WTC11 (cell line): ENCODE measurements at places on chromosomes 16 and 17. TPM values are rescaled to one million over a fixed set of nuclear protein-coding genes. Genes with fewer than 3 reads are reported as not detected.

DNA sequence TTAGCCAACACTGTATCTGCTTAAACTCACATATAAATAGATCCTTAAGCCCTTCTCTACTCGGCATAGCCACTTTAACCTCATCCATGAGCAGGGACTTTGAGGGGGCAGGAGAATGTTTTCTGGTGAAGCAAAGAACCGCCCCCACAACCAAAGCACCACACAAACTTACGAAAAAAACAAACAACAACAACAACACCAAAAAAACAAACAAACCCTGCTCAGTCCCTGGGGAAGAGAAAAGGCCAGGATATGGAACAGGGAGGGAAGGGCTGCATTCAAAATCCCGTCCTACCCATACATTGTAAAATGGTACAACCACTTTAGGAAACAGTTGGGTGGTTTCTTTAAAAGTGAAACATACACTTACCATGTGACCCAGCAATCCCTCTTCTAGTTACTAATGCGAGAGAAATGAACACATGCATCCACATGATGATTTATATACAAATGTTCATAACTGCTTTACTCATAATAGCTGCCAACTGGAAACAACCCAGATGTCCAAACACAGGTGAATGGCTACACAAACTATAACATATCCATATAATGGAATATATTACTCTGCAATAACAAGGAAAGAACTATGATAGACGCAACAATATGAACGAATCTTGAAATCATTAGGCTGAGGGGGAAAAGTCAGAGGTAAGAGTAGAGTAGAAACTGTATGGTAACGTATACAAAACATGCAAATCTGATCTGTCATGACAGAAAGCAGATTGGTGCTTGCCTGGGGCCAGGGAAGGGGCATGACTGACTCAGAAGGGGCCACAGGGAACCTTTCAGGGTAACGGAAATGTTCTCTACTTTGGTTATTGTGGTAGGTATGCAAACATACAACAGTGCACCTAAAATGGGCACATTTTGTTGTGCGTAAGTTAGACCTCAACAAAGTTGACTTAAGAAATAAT is 37.7 kb upstream of the TOB1 start:
- H3K27me3 ChIP-seq = no peaks in the 10 kb centered on the region
- H3K4me3 ChIP-seq = no peak overlapping the region
- H3K36me3 ChIP-seq = no peaks in the 10 kb centered on the region
- H3K4me1 ChIP-seq = peaks cover 52% of the 10 kb centered on the region

DNA sequence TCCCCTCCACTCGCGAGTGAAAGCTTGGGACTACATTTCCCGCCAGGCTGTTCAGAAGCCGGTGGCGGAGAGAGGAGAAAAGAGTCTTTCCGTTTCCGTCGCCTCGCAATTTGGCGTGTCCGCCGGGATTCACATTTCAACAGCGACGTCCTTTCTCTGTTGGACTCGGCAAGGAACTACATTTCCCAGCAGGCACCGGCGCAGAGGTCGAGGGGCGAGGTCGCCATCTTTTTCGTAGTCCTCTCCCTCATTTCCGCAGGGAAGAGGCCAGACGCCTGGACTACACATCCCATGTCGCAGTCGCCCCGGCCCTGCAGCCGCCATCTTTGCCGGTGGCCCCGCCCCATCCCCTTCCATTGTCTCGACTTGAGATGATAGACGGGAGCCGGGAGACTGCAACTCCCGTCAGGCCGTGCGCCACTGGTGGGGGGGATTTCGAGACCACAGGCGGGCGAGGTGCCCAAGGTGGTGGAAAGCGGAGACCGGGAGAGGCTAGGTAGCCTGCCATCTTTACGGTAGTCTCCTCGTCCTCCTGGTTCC is 882 bp upstream of the FBXL19 start:
- peak; percentile 100 for DNase-seq
- H3K27ac ChIP-seq = peak overlapping the region; percentile 100
- H3K36me3 ChIP-seq = peaks cover 10% of the 10 kb centered on the region; the same call in 1 of the 2 replicates
- H3K4me1 ChIP-seq = peaks cover 20% of the 10 kb centered on the region
- H3K27me3 ChIP-seq = no peaks in the 10 kb centered on the region; the same call in 1 of the 2 replicates

DNA sequence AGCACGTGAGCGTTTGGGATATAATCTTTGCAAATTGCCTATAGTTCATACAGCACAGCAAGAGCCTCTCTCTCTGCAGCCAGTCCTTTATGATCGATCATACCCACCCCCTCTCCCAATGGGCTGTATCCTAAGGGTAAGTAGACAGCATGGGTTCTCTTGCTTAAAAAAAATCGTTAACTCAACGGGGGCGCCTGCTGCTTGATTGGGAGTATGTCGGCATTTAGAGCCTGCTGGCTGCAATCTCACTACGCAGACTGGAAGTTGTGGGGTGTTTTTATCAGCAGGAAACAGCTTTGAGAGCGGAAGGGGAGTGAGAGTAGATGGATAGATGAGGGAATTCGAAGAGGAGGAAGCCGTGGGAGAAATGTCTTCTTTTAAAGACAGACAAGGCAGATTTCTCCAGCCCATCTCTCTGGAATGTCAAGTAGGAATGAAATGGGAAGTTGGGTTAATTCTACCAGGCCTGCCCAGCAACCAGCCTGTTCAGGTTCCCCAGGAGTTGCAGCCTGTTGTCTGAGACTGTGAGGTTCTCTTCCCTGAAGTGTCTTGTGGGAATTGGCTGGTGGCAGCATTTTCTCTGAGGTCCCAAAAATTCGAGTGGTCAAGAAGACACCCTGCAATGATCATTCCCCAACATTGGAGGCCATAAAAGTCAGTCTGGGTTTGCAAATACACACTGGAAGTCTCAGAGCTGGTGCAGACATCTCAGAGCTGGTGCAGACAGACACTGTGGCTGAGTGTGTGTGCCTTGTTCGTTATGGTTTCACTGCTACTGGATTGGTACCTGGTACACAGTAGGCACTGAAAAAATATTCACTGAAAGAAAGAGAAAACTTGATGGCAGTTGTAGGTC is 65.6 kb downstream of the PRKCB start:
- no peaks in the 10 kb centered on the region; the same call in 1 of the 2 replicates for H3K27me3 ChIP-seq
- peak overlapping the region; percentile 86 for H3K27ac ChIP-seq
- H3K36me3 ChIP-seq = no peaks in the 10 kb centered on the region
- H3K4me1 ChIP-seq = peaks cover 33% of the 10 kb centered on the region
- H3K4me3 ChIP-seq = no peak overlapping the region
- DNase-seq = no peak

CCDC40 gene
- total RNA-seq = 15.1 to 16.3 TPM (median 15.2 TPM) in 3 replicates

- peaks cover 8% of the 10 kb centered on the region for H3K36me3 ChIP-seq
- H3K27ac ChIP-seq = no peak within 1 kb of the TSS; the same call in 1 of the 2 replicates
- DNase-seq = peak; percentile 92
- H3K4me3 ChIP-seq = peak within 1 kb of the TSS; percentile 94
Measured at GRCh38 chr17:42798383-42799380, at the start of the genes CNTD1 and COA3. Gene CNTD1 (plus strand): TSS chr17:42798861. CDS start chr17:42799068, 207 bp downstream. Gene COA3 (minus strand): TSS chr17:42798704. CDS start chr17:42798681, 23 bp downstream.

GRCh38 chr16:47323241-47323640 is 137.6 kb downstream of the ITFG1 start:
- peaks cover 4% of the 10 kb centered on the region for H3K4me1 ChIP-seq
- H3K4me3 ChIP-seq = no peak overlapping the region
- no peak for DNase-seq
- H3K27ac ChIP-seq = no peak overlapping the region
- H3K36me3 ChIP-seq = peaks cover 6% of the 10 kb centered on the region; the same call in 1 of the 2 replicates

GRCh38 chr17:79400989-79401703 is 209.7 kb downstream of the RBFOX3 start:
- H3K4me3 ChIP-seq = peak overlapping the region; percentile 71
- H3K27ac ChIP-seq = no peak overlapping the region
- no peaks in the 10 kb centered on the region for H3K36me3 ChIP-seq
- H3K27me3 ChIP-seq = peaks cover 28% of the 10 kb centered on the region

MARF1 gene
- total RNA-seq = 26.2 to 31.9 TPM (median 28.5 TPM) in 3 replicates

DNA sequence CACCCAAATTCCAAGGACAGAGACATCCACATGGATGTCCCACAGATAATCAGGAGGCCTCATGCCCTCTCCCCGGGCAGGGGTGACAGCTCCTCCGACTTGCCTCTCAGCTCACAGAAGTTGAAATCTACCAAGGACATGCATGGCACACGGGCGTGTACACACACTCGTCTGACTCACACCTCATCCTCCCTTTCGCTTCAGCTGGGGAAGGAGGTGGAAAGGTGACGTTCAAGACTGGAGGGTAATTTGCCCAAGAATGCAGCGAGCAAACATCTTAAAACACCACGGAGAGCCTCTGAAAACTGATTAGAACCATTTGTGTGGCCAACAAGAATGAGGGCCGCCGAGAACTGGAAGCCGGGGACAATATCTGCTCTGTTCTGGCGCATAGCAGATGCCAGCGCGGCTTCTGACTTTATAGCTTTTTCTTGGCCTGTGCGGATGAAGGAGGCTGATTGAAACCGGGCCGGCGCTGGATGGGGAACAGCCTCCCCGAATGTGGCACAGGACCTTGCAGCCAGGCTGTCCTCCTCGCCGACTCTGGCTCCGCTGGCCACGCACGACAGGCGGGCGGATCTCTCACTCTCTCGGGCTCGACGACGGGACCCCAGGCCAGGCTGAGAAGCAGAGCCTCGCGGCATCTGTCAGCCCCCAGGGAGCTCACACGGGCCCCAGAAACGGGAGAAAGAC is 100.9 kb downstream of the C16orf95 start:
- no peaks in the 10 kb centered on the region for H3K27me3 ChIP-seq
- H3K4me3 ChIP-seq = no peak overlapping the region

EMP2 gene
- 15.2 to 16.7 TPM (median 16.4 TPM) in 3 replicates for total RNA-seq

KCNJ18 gene
- not detected in 3 replicates for total RNA-seq

DNA sequence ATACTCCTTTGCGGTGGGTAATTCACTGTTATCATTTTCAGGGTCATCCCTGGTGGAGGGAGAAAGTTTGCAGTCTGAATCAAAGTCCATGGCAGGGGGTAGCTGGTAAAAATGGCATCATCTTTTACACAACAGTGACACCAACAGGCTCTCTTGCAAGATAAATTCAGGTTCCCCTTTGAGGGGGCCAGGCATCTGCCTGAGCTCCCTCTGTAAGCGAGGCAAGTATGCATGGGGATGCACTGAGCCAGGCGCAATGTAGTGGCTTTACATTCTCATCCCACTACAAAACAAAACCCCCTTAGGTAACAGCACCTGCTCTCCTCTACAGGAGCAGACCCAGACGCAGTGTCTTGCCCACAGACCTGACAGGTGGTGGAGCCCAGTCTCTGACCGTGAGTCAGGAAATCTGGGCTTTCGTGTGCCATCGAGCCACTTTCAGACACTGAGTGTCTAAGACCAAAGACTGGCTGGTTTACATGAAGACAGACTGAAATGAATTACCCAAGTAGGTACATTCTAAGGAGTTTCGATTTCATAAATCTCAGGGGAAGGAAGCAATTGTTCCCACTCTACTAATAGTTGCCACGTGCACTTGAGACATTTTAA is 17.7 kb downstream of the LITAFD start:
- no peak for DNase-seq
- peaks cover 89% of the 10 kb centered on the region for H3K36me3 ChIP-seq
- H3K4me1 ChIP-seq = no peaks in the 10 kb centered on the region
- no peaks in the 10 kb centered on the region for H3K27me3 ChIP-seq
- H3K4me3 ChIP-seq = no peak overlapping the region
- H3K27ac ChIP-seq = peak overlapping the region; percentile 37

DNA sequence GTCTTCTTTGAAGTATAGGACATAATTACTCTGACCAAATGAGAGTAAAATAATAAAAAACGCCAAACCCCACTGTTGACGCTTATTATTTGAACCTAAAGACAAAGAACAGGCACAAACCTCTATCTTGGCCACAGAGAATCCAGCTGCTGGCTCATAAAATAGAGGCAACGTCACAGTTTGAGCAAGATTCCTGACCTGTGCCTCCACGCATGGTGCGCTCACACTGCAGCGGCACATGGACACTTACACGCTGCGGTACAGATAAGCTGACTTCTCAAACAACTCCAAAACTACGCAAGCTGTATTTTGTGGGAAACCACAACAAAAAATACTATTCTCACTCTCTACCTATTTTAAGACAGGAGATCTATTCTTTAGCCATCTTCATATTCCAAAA is 38.8 kb upstream of the TRAP1 start:
- H3K4me1 ChIP-seq = no peaks in the 10 kb centered on the region
- H3K36me3 ChIP-seq = peaks cover 36% of the 10 kb centered on the region

DNA sequence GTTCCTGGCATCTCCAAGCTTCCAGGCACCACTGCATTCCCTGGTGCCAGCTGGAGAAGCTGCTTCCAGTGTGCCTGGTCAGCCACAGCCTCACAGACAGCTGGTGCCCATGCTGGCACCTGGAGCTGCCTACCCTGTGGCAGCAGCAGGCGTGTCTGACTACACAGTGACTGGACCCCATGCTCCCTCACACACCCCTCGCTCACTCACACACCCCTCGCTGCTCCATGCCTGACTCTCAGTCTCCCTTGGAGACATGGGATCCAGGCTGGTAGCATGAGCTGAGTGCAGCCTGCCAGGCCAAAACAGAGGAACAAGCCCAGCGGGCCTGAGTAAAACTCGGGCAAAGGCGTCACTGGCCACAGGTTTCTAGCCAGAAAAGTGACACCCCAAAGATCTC is 59.1 kb upstream of the SMIM36 start:
- no peak overlapping the region for H3K4me3 ChIP-seq
- no peaks in the 10 kb centered on the region for H3K27me3 ChIP-seq
- no peak for DNase-seq
- no peak overlapping the region; the same call in 1 of the 2 replicates for H3K27ac ChIP-seq
- H3K4me1 ChIP-seq = peaks cover 27% of the 10 kb centered on the region

- no peak overlapping the region for H3K4me3 ChIP-seq
- H3K4me1 ChIP-seq = peaks cover 15% of the 10 kb centered on the region
- H3K27me3 ChIP-seq = peaks cover 2% of the 10 kb centered on the region; the same call in 1 of the 2 replicates
- H3K36me3 ChIP-seq = no peaks in the 10 kb centered on the region
Measured at GRCh38 chr17:40621578-40621977, 26.0 kb downstream of the SMARCE1 start.

HBM gene
- not detected in 3 replicates for total RNA-seq

HSPB9 gene
- 0.30 to 0.57 TPM (median 0.46 TPM) in 3 replicates for total RNA-seq

DNA sequence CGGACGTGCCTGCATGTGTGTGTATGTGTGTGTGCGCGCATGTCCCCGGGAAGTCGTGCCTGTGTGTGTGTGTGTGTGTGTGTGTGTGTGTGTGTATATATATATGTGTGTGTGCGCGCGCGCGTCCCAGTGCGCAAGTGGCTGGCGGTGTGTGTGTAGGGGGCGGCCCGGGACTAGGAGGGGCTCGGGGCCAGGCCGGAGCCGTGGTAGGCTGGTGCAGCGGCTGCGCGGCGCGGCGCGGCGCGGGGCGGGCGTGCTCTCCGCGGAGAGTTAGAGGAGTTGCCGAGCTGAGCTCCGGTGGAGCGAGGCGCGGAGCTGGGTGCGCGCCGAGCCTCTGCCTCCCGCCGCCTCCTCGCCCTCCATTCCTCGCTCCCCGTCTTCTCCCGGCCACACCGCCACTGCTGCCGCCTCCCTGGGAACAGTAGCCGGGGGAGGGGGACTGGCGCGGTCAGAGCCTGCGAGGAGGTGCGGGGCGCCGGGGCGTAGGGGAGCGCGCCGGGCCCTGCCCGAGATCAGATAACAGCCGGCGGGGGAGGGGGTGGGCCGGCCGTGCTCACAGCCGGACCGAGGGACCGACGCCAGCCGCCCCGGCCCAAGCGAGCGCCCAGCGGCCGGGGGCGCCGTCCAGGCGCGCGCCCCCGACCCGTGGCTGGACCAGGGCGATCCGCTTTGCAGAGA is at the start of gene KCNJ12:
KCNJ12 (plus strand) TSS at position 277 of the 678 bp plus-strand sequence. CDS start 38,986 bp downstream, outside the sequence.
- peaks cover 46% of the 10 kb centered on the region for H3K27me3 ChIP-seq
- peak within 1 kb of the TSS; percentile 76 for H3K4me3 ChIP-seq
- no peaks in the 10 kb centered on the region for H3K36me3 ChIP-seq
- peak; percentile 64 for DNase-seq
